MG63 (cell line): ENCODE measurements at places on chromosomes 2 and 18. TPM values are rescaled to one million over a fixed set of nuclear protein-coding genes. Genes with fewer than 3 reads are reported as not detected.
A peak's percentile ranks its signal among the peaks of the same experiment; 100 is the strongest.

GRCh38 chr2:205721057-205721449, 38.8 kb downstream of the NRP2 start:
- DNase-seq, result peak; percentile 9

- DNase-seq, result no peak
These were observed 13.0 kb downstream of the KCNH7 start for GRCh38 chr2:162825578-162825977.

GRCh38 chr18:6627645-6628044, 101.9 kb upstream of the ARHGAP28 start:
- no peak for DNase-seq

- no peak for DNase-seq
These were observed 487.4 kb downstream of the ZEB2 start for GRCh38 chr2:144032566-144032965.

GRCh38 chr18:44423814-44424644, 256.7 kb upstream of the SETBP1 start:
- DNase-seq, result no peak

Gene KCNIP3
- total RNA-seq, result 7.7 and 14.1 TPM in 2 replicates
